Femur (tissue), 1 donor: ENCODE measurements at places on chromosomes 11 and 22.

GRCh38 chr11:100182350-100182749 is 504.7 kb upstream of the ARHGAP42 start:
- no peak for DNase-seq

DNA sequence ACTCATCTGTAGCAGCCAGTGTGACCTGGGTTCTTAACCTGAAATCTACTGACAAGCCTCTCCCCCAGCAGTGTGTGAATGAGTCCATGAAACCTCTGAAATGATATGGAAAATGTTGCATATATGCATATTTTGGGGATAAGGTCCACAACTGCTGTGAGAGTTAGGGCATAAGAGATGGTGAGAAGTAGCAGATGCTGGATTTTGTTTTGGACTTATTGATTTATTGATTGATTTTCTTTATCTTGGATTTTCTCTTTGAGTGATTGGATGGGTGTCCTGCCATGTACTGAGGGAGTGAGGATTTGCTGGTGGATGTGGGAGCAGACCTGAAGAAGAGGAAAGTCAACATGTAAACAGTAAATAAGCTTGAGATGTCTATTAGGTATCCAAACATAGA is 211.4 kb upstream of the SORL1-AS1 start:
- DNase-seq = no peak

GRCh38 chr22:34709641-34710040 is 356.3 kb upstream of the ISX start:
- DNase-seq = no peak

DNA sequence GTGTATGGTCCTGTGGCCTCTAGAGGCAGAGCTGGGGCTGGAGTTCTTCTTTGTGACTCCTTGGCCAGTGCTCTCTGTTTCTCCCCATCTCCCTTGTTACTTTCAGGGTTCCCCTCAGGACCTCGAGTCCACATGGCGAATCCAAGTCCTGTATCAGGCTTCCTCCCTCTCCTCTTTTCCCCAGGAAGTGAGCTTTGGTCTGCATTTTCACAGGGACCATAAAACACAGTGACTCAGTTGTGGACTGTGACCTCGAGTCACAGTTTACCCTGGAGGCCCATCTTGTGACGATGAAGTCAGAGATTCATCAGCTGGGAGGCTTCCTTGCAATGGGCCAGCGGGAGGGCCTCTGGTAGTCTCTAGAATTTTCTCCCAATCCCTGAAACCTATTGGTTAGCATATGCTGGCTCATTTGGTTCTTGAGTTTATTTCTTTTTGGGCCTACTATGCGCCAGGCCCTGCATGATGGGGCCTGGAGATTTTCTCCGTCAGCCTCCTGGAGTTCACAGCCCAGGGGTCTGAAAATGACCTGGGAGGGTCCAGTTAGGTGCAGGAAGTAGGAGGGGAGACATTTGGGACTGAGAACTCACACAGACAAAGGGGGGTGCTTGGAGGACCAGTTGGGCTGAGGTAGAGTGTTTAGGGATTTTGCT is 100.8 kb downstream of the KIAA1671 start:
- DNase-seq = no peak
